ENCODE measurements at places on chromosomes 16 and 17.

- DNase-seq, result no peak
Observed at GRCh38 chr17:74769856-74770497, 6.2 kb downstream of the NAT9 start.

DNA sequence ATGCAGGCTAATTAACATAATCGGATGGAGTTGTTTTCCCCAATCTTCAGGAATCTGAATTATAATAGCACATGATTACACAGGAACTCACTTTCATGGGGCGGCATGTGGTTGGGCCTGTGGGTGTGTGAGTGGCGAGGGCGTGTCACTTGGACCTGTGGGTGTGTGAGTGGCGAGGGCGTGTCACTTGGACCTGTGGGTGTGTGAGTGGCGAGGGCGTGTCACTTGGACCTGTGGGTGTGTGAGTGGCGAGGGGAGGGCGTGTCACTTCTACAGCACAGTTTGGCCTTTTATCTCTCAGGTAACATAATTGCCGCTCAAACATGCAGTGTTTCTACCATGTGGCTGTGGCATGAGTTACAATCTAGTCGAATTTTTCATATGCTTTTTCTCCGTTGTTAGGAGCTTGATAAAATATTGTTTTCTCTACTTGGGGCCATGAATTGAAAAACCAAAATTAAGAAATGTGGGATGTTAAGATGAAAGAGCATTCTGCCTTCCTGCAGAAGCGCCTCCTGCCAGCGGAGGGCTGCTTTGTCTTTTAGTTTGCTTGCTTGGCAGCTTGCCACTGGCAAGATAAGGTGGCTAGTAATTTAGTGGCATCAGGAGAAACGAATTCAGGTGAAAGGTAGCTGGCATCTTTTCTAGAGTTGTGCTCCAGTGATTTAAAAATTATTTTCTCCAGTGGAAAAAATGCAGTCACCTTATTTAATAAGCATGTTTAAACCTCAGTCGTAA, 36.2 kb downstream of the USP10 start:
- DNase-seq, result peak; percentile 10

DNA sequence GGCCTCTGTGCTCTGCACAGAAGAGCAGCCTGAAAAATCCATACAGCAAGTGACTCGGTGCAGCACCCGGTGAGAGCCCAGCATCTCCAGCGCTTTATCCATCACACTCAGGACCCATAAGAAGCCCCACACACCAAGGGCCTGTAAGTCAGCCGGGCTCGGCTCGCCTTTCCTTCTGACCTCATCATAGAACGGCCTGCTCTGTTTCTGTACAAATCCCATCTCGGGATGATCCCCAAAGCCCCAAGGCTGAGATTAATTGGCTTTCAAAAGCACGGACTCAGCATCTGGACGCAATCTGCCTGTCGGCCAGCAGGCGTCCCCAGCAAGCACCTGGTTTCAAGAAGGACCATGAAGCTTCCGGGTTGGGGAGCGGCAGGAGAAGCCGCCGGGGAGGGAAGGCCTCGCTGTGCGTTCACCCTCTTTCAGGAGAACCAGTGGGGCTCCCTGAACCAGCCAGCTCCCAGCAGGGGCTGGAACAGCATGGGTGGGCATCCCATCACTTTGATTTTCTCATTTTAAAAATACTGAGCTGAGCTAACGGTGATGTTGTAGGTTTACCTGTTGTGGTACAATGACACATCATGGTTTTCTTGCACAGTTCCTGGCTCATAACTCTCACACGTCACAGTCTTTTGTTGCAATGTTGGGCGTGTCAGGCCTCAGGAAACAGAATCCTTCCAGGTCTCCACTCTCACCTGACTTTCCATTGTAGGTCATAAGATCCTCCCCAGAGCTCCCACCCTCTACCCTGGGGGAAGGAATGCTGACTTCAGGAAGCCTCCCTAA, 6.7 kb downstream of the CCDC57 start:
- DNase-seq, result peak; percentile 56

- no peak for DNase-seq
Observed at GRCh38 chr17:75622771-75623273, 10.4 kb upstream of the SMIM5 start.

DNA sequence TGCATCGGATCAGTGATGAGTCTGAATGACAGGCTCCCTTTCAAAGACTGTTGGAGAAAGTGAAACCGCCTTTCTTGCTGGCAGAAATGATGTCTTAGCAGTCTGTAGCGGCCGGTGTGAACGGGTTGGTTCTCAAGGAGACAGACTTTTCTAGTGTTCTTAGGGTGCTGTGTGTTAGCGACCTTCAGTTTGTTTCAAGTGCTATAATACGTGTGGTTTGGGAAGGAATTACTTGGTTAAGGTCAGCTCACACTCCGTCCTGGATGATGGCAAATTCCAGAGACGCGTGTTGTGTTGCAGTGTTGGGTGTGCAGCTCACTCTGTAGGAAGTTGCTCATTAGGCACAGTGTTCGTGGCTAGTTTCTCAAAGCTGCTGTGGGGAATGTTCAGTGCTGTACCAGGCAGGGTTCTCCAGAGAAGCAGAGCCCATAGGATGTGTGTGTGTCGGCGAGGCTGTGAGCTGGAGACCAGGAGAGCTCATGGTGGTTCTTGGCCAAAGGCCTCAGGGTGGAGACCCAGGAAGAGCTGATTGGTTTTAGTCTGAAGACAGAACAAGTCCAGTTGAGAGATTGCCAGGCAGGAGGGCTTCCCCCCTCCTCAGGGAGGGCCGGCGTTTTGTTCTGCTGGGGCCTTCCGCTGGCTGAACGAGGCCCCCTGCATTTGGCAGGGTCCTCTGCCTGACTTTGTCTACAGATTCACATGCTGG, 37.6 kb downstream of the ZNF750 start:
- DNase-seq, result no peak

- DNase-seq, result no peak
Observed at GRCh38 chr17:47866941-47867340, 16.0 kb upstream of the SP6 start.

DNA sequence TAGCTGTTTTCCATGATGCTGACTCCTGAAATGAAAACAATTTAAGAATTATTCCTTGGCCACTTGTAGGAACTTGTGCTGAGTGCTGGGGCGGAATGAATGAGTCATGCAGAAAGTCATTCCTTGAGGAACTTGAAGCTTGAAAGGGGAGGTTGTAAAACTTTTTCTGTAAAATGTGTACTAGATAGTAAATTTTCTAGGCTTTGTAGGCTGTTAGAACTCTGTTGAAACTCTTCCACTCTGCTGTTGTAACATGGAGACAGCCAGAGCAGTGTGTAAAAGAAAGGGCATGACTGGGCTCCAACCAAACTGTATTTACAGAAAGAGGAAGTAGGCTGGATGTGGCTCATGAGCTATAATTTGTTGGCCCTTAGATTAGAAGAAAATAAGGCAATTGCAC, 46.1 kb downstream of the ABCA8 start:
- DNase-seq, result no peak

DNA sequence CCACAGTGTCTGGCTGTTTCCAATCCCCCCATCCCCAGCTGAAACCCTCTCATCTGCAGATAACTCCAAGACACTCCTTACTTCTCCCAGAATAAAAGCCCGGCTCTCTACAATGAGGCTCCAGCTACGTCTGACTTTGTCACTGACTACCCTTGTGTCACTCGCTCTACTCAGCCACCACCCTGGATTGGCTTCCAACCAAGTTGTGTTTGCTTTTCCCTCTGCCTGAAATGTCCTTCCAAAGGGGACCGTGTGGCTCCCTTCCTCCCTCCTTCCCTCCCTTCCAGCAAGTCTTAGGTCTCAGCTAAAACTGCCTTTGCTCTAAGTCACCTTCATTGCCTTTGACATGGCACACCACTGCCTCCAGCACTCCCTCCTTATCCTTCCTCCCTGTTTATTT, 42.8 kb downstream of the CDH1 start:
- DNase-seq, result no peak

DNA sequence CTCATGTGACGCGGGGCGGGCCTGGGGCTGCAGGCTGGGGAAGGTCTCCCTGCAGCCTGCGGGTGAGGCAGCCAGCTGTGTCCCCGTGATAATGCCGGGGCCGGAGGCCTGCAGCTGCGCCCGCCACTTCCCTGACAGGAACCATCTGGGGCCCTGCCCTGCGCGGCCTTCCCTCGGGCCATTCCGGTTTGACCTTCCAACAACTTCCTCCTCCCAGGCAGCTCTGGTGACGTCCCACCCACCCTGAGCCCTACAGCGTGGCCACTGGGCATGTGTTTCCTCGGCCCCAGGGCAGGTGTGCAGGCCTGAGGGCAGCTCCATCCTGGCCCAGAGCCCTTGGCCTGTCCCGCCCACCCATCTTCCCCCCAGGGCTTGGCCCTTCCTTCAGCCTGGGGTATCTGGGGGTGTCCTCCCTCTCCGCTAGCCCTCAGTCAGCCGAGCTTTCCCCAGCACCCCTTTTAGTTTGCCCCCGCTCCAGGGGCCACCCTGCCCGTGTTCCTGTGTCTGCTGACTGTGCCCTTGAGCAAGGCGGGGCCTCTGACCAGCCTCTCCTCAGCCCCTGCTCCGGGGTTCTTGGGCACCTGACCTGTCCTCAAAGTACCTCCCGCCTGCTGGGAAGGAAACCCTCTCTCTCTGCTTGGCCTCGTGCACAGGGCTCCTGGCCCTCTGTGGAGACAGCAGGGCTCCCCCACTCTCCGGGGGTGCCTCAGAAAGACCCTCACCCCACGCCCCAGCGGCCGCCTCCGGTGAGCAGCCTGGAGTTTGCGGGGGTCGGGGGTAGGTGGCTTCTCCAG, at the start of gene CBFA2T3:
Gene CBFA2T3 (minus strand): TSS at position 190 of the 794 bp plus-strand sequence. CDS start 400 bp downstream, outside the sequence.
- DNase-seq, result no peak

- DNase-seq, result no peak
Observed at GRCh38 chr17:62666061-62666800, 38.8 kb downstream of the MRC2 start.

GRCh38 chr16:10969615-10970014, 25.3 kb downstream of the CLEC16A start:
- no peak for DNase-seq

GRCh38 chr17:61904094-61904710, 23.6 kb downstream of the INTS2 start:
- no peak for DNase-seq

DNA sequence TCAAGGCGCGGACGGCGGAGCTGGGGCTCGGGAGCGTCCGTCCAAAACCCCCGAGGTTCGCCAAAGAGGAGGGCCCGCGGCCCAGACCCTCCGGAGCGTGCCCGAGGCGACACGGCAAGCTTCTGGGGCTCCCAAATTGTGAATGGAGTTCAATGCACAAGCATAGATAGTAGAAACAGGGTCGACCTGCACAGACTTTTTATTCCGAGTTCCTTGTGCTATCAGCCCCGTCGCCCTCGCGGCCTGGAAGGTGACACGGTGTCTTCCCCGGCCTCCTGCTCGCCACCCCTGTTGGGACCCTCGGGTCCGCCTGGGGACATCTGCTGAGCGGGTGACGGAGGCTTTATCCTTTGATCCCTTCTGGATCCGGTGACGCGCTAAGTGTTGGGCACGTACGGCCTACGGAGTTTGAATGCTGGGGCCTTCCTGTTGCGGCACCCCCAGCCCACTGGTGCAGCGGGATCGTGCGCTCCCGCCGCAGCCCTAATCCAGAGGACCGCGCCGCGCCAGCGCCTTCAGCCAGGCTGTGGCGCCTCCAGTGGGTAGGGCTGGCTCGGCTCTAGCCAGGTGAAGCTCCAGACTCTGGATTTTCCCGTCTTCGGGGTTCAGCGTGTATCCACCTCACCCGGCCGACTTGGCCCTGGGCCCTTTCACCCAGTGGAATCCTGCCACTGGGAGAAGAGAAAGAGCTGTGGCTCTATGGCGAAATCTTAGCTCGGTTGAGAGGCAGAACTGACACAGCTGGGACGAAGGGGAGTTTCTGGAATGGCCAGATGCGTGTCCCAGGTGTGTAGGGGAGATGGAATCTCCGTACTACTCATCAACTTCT, 17.0 kb upstream of the NTN1 start:
- no peak for DNase-seq

- DNase-seq, result no peak
Observed at GRCh38 chr16:83730812-83731211, 77.0 kb upstream of the HSBP1 start.

- DNase-seq, result no peak
Observed at GRCh38 chr17:67283731-67284516, 38.9 kb upstream of the HELZ start.

- DNase-seq, result no peak
Observed at GRCh38 chr16:69105501-69106361, at the start of gene HAS3. HAS3 (plus strand) TSS chr16:69105653; CDS start chr16:69109396, 3,743 bp downstream.

DNA sequence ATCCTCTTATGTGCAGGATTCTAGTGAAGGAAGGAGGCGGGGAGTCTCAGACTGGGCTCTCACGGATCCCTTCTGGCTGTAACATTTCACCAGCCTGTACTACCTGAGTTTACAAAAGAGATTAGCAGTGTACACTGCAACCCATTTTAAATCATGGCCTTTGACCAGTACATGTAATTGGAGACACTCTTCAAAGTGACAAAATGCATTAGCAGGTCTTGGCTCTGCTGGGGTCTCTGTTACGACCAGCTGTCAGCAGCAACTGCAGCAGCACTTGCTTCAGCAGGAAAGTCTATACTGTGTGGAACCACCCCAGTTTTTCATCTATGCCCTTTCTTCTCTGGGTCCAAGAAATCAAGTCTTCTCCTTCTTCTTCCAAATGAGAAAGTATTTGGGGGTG, 322.8 kb upstream of the ASIC2 start:
- no peak for DNase-seq

DNA sequence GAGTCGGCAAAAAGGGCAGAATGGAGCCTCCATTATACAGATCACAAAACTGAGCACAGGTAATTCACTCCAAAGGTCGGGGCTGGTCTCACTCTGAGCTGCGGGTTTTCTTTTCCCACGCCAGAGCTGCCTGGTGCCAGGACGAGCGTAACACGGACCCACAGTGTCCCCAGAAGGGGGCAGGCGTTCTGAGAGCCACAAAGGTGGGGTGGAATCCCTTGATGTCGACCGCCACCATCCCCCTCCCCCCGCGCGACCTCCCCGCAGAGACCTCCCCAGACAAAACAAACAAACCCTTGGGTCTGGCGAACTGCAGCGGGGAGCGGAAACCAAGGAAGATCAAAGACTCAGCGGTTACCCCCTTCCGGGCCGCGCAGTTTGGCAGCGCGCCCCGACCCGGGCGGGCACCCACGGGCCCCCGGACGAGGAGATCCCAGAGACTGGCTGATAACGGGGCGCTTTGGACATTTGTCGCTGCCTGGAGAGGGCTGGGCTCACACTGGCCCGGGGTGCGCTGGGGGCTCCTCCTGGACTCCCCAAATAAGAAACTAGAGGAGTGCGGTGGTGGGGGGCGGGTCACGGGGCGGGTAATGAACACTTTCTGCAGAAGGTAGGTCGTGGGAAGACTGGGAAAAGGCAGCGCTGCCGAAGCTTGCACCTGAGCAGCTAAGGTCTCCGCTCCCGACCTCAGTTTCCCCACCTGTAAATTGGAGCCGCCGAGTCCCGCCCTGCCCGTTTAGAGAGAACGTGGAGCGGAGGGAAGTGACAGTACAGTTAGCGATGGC, 664 bp upstream of the NKD1 start:
- DNase-seq, result peak; percentile 69

DNA sequence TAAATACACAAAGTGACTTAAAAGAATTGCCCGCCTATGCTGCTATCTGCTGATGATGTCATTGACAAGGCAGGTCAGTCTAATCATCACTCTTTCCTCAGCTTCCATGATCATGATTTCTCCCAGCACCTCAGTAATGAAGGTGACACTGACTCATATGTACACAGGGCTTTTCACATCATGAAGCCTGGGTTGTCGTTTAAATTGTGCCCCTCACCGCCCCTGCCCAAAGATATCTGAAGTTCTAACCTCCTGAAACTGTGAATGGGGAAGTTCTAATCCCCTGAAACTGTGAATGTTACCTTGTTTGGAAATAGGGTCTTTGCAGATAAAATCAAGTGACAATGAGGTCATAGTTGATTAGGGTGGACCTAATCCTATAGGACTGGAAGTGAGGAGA, 17.4 kb upstream of the GPRC5C start:
- DNase-seq, result no peak
